ENCODE measurements at places on chromosomes 4 and X.

DNA sequence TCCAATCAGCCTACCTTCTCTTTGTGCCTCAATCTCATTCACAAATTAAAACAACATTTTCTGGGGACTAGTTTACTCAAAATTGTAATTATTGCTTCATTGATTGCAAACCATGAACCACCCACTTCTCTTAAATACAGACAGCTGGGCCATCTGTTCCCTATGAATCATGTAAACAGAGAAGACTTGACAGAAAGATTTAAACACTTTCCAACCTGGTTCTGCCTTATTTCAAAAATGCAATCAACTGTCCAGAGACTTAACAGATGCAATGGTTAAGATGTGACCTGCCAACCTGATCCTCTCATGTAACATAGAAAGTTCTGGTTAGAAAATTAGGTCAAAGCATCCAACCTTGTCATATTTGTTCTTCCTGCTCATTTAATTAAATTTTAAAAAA, 20.8 kb upstream of the SERTM2 start:
- DNase-seq: no peak

DNA sequence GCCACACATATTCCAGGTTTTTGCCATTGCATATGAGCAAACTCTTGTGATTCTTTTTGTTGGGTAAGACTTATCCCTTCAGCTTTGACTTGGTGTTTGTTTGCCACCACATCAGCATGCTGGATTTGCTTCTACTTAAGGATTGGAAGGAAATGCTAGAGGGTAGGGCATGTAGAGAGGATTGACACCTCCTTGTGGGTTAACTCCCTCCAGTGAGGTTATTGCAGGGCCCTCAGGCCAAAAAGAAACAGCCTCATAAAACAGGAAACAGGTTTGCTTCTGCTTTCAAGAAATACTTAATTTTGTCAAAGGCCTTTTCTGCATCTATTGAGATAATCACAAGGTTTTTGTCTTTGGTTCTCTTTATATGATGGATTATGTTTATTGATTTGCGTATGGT, 15.2 kb upstream of the INPP4B start:
- DNase-seq: no peak

GRCh38 chr4:99361899-99362275, 9.3 kb upstream of the ADH1C start:
- no peak for DNase-seq

GRCh38 chrX:131288738-131289511, at the start of gene IGSF1:
IGSF1 (minus strand) TSS chrX:131289306; CDS start chrX:131286674, 2,632 bp downstream.
- DNase-seq: no peak

DNA sequence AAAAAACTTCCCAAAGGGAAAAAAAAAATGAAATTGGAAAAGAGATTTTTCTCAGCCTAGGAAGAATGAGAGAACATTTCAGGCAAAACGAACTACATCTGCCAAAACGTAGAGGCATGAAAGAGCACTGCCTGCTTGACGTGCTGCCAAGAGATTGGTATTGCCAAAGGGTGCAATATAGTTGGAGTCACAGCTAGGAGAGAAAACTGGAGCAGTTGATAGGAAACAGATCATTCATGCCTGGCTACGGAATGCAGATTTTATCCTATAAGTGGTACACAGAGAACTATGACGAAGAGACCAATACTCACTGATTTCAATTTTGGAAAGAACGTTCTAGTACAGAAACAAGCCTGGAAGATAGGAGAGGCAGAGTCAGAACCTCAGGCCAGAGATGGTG, 68.4 kb upstream of the IQCM start:
- DNase-seq: no peak

DNA sequence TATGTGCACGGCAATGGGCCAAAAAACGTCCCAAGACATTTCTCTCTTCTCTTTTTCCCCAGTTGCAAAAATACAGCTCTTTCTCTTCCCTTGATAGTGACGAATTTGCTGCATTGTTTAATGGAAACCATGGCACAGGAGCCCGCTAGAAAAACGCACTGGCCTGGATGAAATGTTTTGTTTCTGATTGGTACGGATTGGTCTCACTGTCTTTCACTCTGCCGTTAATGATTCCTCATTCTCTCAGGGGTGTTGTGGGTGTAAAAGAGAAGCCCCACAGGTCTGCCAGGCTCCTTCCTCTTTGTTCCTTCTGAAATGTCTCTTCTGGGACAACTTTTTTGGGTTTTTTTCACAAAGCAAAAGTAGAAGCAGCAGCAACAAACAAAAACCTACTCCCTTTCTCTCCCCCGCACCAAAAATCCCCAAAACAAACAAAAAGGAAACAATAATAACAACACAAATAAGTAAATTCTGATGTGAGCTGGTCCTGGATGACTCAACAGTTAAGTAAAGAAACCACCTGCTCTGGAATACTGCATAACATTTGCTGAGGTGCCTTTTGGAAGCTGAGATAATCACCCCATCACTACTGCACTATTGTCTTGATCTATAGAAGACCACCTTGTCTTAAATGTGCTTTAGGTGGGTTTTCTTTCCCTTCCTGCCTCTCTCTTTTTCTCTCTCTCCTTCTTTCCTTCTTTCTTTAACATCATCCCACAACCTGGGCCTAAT, 89.8 kb downstream of the PLAC1 start:
- DNase-seq: no peak

DNA sequence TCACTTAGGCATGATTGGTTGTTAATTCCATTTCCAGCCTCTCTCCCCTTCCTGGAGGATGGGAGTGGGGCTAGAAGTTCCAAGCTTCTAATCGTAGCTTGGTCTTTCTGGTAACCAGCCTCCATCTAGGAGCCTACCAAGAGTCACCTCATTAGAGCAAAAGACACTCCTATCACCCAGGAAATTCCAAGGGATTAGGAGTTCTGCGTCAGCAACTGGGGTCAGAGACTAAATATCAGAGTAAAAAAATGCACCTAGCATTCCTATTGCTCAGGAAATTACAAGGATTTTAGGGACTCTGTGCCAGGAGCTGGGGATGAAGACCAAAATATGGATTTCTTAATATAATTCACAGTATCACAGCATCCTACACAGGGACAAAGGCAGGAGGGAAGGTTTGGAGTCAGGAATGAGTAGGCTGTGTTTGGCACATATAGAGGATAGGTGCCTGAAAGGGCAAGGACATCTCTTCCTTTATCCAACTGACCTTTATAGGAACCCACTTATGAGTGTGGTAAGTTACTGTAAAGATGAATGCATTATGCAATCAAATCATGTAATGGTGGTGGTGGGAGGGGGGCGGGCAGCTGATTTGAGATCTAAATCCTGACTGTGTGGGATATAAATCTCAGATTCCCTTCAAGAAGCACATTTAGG, 30.5 kb upstream of the LIMCH1 start:
- DNase-seq: no peak

GRCh38 chrX:30951003-30951402, 61.9 kb upstream of the TAB3 start:
- no peak for DNase-seq

GRCh38 chr4:2817137-2817536, 24.3 kb downstream of the SH3BP2 start:
- no peak for DNase-seq

- no peak for DNase-seq
Observed at GRCh38 chr4:87493115-87493514, 36.1 kb downstream of the SPARCL1 start.

DNA sequence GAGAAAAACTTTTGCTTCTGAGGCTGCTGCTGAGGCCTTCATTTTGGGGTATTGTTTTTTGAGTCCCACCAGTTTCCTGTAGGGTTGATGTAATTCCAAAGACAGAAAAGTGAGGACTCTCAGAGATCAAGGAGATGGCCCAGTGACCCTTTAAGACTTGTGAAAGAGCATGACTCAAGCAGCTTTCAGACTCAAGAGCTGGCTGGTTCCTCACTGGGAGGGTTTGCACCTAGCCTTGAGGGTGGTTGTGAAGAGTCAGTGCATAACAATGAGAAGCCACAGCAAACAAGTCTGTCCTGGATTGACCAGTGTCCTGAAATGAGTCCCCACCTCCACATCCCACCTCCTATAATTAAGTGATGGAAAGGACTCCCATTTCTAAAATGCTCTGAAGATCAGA, 89.2 kb downstream of the NHS start:
- no peak for DNase-seq

DNA sequence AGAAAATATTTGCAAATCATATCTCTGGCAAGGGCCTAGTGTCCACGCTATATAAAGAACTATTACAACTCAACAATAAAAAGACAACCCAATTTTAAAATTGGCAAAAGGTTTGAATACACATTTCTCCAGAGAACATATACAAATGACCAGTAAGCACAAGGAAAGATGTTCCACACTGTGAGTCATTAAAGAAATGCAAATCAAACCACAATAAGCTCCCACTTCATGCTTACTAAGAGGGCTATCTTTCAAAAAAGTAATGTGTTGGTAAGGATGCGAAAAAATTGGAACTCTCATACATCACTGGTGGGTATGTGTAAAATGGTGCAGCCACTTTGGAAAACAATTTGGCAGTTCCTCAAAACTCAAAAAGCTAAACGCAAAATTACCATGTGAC, 884.0 kb upstream of the INTU start:
- no peak for DNase-seq

DNA sequence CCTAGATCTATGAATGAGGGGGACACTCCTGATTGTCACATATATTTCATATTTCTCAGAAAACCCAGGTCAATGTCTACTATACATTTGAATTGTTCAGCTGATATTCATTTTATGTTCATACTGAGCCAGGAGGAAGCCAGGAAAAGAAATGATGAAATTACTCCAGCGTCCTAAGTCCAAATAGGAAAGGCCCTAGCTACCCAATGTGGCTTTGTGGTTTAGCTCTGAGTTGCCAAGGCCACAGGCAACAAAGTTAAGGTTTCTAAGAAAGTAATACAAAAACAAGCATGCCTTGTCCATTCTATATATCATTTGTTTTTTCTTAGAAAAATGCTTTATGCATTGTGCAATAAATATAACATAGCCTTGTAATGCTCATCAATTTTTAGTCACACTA, 4.5 kb upstream of the CSN2 start:
- DNase-seq: no peak

- peak; percentile 22 for DNase-seq
Observed at GRCh38 chrX:152641996-152642395, 4.3 kb downstream of the GABRQ start.

DNA sequence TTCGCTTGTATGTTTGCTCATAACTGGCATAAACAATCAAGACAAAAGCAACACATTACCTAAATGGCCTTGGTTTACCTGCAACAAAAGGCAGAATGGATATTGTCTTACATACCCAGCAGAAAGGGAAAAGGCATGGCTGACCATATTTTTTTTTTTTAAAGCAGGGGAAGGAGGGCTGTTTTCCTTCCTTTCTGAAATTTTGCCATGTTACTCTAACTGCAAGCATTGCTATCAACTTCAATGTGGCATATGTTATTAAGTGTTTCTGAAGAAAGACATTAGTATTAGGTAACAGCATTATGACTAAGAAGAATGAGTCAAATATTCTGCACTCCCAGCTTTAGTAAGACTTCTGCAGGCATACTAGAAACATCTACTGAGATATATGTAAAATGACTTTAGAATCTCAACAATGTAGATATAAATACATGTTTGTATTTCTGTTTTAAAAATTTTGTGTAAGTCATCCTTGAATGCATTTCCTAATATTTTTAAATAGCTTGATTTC, 512.6 kb upstream of the FAM241A start:
- DNase-seq: no peak

- DNase-seq: no peak
Observed at GRCh38 chr4:123922847-123923246, 526.3 kb downstream of the SPRY1 start.

GRCh38 chr4:153374442-153374841, 30.0 kb downstream of the MND1 start:
- no peak for DNase-seq

DNA sequence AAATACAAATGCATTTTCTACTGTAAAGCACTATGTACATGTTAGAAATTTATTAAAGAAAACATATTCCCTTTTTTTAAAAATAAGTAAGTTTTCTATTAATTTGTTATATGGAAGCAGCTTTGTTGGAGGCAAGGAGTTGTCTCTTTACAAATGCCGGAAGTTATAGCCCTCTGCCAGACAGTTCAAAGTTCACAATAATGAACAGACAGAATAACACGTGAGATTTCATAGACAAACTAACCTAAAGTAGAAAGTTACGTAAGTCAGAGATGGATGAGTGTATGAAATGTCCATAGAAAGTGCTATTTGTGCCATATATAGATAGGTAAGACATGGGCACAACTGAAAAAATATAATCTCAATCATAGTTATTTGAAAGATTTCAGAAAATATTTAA, 43.9 kb upstream of the NEIL3 start:
- no peak for DNase-seq

DNA sequence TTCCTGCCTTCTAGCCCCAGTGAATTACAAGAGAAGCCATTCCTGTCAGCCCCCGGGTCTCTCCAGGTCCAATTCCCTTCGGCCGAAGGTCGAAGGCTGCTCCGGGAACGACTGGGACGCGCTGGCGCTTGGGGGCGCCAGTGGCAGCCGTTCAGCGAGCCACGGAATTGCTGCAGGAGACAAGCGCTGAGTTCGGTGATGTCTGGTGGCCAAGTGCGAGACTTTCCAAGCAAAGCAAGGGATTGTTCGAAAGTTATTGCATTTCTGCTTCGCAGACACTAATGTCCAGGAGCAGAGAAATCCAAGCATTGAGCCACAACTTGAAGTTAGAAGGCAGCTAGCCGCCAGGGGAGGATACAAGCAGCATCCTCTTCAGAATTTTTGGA, 1.1 kb upstream of the DKK2 start:
- DNase-seq: peak; percentile 5

GRCh38 chr4:72991873-72992272, 77.6 kb downstream of the COX18 start:
- no peak for DNase-seq

- DNase-seq: no peak
Observed at GRCh38 chr4:98150092-98150761, 7.0 kb upstream of the STPG2 start.

- DNase-seq: no peak
Observed at GRCh38 chr4:138686106-138686835, 329.3 kb upstream of the NOCT start.

DNA sequence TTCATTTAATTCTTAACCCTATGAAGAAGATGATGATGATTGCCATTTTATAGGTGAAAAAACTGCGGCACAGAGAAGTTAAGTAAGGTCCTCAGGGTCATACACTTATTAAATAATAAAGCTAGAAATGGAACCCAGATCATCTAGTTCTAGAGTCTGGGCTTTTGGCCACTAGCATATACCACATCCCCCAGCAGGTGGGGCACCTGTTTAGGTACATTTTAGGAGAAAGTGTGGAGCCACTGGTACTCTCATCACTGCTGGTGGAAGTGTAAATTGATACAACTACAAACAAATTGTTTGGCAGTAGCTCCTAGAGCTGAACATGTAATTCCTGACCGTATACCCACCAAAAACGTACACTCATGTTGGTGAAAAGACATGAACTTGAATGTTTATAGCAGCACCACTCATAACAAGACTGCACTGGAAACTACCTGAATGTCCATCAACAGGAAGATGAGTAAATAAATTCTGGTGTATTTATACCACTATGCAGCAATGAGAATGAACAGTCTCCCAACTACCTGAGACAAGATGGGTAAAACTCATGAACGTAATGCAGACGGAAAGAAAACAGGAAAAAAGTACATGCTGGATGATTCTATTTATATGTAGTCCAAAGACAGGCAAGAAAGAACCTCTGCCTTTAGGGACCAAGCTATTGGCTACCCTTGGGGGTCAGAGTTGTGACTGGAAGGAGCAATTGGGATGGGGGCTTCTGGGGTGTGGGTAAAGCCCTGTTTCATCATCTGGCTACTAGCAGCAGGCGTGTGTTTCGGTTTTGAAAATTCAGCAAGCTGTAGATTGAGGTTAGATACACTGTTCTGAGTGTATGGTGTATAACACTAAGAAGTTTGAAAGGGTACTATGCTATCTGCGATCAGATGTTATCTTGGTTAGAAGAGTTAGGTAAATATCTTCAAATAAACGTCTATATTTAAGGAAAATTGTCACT, 72.3 kb upstream of the ADGRG2 start:
- no peak for DNase-seq
